Dorsolateral prefrontal cortex (tissue), 122 donors: ENCODE measurements at places on chromosomes 5 and 9. TPM values are rescaled to one million over a fixed set of nuclear protein-coding genes. Genes with fewer than 3 reads are reported as not detected.

The THBS4 gene
- 28.6 TPM for total RNA-seq

The CYLC2 gene
- not detected for total RNA-seq

The SLC6A7 gene
- 46.6 TPM for total RNA-seq

The ANKRD18A gene
- 11.5 TPM for total RNA-seq

The GRM6 gene
- total RNA-seq, result 0.34 TPM

The CNTFR gene
- total RNA-seq, result 86.6 TPM

The PCDHB6 gene
- total RNA-seq, result 5.8 TPM

The BARHL1 gene
- not detected for total RNA-seq

The LECT2 gene
- total RNA-seq, result not detected

The FAM151B gene
- 9.1 TPM for total RNA-seq

The SVEP1 gene
- total RNA-seq, result 5.5 TPM

The ACOT12 gene
- total RNA-seq, result not detected

The PCDHA9 gene
- total RNA-seq, result 2.9 TPM

The ABO gene
- total RNA-seq, result 1.6 TPM

The CER1 gene
- not detected for total RNA-seq

The SAXO1 gene
- 0.11 TPM for total RNA-seq

The SNCB gene
- 524 TPM for total RNA-seq

The PCDHB12 gene
- 11.6 TPM for total RNA-seq

DNA sequence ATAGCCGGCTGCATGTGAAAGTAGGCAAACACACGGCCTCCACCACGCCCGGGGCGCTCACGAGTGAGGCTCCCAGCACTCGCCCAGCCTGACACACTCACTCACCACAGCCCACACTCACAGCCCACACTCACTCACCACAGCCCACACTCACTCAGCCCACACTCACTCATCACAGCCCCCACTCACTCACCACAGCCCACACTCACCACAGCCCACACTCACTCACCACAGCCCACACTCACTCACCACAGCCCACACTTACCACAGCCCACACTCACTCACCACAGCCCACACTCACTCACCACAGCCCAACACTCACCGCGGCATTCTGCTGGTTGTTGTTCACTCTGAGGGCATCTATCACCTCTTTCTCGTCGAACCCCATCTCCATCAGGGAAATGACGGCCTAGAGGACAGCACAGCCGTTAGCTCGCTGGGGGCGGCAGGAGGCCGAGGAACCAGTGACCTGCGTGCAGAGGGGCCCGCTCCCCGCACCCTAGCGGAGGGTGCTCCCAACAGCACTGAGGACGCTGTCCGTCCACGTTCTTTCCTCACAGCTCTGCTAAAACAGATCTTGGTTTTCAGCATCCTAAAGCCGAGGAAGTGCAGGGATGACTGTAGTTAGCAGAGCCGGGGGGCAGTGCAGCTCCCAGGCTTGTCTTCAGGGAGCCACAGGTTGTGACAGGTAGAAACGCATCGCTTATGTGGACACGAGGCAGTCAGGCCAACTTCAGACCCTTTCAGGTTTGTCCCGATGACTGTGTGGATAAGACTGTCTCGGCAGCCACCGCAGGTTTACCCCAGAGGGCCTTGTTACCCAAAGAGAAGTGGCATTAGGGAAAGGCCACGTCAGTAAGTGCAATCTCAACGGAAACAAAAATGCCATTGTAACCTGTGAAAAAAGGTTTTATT lies 21.6 kb downstream of the UBAC1 start:
- DNase-seq, result no peak

GRCh38 chr5:77390795-77391194 lies 101.3 kb downstream of the WDR41 start:
- no peak for DNase-seq

- DNase-seq, result no peak
Measured at GRCh38 chr5:9483243-9483642, 62.6 kb downstream of the SEMA5A start.

- no peak for DNase-seq
Measured at GRCh38 chr9:115208501-115208900, 90.5 kb upstream of the TNC start.

GRCh38 chr5:17217493-17218352 lies at the start of gene BASP1:
Gene BASP1, plus strand, starts transcription at chr5:17217631. Its CDS starts 57,586 bp downstream, at chr5:17275217.
- peak; percentile 79 for DNase-seq

DNA sequence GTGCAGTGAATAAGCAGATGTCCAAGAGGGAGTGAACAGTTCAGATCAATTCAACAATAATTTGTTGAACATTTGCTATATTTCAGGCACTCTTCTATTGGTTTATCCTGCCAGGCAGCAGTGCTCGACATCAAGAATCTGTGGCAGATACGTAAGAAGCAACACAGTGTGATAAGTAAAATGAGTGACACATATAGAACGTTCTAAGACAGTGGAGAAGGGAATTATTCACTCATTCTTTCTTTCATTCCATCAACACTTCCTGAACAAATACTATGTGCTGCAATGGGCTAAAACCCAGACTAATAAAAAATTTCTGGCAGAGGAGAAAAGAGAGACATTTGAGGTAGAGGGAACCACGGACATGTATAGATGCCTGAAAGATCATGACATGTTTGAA lies 89.9 kb upstream of the GLIS3 start:
- no peak for DNase-seq

DNA sequence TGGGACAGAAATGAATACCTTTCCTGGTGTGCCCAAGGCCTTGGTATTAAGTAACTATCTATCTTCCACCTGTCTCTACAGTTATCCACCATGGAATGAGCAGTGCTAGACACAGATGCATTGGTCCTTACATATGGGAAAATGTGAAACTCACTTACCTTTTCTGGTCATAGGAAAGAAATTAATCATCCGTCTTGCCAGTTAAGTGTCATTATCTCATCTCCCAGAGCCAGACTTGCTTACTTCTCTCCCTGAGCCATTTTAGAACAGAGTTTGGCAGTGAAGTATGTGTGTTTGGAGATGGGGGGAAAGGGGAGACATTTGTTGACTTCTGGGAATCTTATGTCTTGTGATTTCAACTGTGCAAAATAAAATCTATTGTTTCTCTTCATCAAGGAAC lies 1211.0 kb upstream of the CDH6 start:
- no peak for DNase-seq

DNA sequence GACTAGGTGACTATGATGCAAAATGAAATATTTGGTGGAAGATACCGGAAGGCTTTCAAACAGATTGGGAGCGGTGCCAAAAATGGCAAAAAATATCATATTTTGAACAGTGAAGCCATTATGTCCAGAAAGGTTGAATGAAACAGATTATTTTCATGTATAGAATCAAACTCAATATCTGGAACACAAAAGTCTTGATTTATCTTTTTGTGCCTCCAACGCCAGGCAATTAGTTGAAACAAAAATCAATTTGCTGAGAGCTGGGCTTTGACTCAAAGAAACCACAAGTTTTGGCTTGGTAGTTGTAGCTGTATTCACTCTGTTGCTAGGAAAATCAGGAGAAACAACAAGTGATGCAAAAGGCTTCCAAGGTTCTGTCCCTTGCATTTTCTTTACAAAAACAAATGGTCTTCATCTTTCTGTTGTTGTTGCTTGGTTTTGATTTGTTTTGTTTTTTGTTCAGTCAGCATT lies 421.7 kb upstream of the TYRP1 start:
- DNase-seq, result no peak

- no peak for DNase-seq
Measured at GRCh38 chr5:128414469-128414868, 123.6 kb downstream of the FBN2 start.

- no peak for DNase-seq
Measured at GRCh38 chr9:111969061-111969460, 72.4 kb downstream of the UGCG start.

DNA sequence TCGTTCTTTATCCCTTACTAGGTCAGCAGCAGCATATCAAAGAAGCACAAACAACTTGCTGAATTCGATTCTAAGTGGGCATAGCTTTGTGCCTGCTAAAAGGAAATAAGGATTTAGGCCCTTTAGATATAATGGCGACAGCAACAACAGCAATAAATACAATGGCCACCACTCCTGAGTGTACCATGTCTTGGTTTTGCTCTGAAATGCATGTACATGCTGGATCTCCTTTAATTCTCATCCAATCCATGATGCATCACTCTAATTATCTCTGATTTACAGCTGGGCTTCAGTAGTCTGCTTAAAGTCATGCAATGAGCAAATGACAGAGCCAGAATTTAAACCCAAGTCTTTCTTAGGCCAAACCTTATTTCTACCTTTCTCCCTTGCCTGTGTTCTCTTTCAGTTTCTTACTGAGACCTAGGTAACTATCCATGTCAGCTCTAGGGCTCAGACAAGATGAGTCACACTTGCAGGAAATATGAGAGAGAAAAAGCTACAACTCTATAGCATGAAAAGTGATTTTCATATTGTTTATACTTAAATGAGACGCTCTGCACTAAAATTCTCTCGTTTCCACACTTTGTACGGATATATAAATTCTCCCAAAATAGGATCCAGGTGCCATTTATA lies 111.8 kb downstream of the HMHB1 start:
- DNase-seq, result no peak

DNA sequence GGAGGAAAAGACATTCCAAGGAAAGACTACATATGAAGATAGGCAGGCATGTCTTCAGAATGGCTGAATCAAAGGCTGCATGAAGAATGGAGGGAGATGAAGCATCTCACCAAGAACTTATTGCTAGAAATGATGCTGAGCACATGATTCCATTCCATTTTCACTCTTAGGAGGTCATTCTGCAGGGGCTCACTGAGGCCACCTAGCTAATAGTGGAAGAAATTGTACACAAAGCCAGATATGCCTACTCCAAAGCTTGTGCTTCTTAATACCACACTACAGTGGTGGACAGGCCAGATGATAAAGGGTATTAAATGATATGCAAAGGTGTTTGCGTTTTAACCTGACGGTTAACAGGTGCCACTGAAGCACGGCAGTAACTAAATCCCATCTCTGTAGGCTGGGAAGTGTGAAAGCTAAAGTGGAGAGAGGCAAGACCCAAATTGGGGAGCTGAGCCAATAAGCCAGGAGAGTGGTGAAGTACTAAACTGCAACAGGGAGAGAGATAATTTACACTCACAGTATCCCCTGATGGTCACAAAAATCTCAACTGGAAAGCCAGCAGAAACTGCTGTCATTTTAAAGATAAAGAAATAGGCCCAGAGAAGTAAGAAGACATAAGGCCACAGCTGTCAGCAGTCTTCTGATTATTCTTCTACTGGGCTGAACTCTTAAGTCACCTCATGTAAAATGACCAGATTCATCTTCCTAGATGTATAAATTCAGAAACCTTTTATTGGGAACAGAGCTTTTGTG lies 14.6 kb downstream of the NDUFA8 start:
- DNase-seq, result no peak

- no peak for DNase-seq
Measured at GRCh38 chr5:58019614-58020013, 440.3 kb downstream of the PLK2 start.

GRCh38 chr9:19493174-19493811 lies 84.5 kb downstream of the ACER2 start:
- DNase-seq, result peak; percentile 79

DNA sequence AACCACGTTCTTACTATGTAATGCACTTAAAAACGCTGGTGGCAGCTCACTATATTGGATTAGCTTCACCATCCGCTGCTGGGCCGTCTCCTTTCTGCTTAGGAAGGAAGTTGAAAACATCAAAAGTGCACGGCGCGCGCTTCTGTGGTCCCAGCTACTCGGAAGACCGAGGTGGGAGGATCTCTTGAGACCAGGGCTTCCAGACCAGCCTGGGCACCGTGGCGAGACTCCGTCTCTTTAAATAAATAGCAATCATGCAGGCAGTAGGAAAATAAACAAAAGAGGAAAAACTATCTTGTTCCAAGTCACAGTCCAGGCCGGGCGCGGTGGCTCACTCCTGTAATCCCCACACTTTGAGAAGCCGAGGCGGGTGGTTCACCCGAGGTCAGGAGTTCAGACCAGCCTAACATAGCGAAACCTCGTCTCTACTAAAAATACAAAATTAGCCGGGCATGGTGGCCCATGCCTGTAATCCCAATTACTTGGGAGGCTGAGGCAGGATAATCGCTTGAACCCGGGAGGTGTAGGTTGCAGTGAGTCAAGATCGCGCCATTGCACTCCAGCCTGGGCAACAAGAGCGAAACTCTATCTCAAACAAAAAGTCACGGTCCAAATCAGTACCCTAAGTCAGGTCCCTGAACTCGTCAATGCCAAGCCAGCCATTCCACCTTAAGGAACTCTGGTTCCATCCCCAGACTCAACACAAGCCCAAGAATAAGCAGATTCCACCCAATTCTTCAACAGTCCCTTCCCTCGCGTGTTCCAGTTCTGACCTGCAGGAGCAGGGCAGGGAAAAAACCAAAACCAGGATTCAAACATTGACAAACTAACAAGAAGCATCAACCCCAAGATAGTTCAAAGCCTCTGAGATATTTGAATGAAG lies 1.0 kb upstream of the GOLGA1 start:
- peak; percentile 42 for DNase-seq

- DNase-seq, result no peak
Measured at GRCh38 chr9:126490214-126490631, 123.5 kb upstream of the LMX1B start.

GRCh38 chr5:14753292-14753691 lies 88.8 kb downstream of the OTULIN start:
- no peak for DNase-seq

DNA sequence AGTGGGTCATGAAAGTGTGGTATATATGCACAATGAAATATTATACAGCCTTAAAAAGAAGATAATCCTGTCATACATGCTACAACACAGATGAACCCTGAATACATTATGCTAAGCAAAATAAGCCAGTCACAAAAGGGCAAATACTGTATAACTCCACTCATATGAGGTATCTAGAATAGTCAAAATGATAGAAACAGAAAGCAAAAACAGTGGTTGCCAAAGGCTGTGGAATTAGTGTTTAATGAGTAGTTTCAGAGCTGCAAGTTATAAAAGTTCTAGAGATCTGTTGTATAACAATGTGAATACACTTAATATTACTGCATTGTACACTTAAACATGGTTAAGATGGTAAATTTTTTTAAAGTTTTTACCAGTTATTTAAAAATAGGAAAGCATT lies 135.0 kb downstream of the OXCT1 start:
- no peak for DNase-seq

DNA sequence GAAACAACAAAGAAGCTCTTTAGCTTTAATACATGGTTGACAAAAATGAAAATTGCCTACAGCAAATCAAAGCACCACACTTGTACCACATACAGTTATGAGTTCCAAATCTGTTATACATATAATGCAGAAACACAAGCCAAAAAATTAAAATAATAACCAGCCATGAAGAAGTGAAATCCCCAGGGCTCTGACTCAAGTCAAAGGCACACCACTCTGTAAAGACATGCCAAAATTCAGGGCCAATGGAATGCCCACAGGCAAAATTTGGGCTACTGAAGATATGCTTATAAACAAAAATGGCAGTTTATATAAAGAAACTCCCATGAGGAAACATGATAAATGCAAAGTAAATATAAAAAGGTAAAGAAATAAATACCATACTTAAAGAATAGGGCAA lies 29.0 kb downstream of the THBS4 start:
- DNase-seq, result no peak

DNA sequence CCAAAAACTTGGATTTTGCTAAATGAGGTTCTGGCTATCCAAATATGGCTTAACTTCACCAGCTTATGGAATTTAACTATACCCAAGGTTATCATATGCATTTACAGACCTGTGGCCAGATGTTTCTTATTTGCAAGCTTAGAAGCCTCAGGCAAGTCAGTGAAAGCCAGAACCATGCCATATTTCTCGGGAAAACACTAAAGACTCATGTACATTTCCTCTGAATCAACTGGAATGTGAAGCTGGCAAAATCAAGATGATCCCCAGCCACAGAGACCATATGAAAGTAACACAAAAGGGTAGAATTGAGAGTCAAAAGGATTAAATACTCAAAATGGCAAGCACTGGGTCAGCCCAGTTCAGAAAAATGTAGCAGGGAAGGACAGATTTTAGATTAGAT lies 76.4 kb upstream of the SLC1A1 start:
- DNase-seq, result no peak

GRCh38 chr5:38371596-38371995 lies 113.2 kb downstream of the EGFLAM start:
- no peak for DNase-seq
